Dorsolateral prefrontal cortex (tissue), 122 donors: ENCODE measurements at places on chromosomes 5 and 9.

GRCh38 chr5:30034870-30035269, 1158.6 kb upstream of the CDH6 start:
- no peak for DNase-seq

GRCh38 chr9:116320290-116320689, 166.7 kb downstream of the PAPPA start:
- DNase-seq = no peak

DNA sequence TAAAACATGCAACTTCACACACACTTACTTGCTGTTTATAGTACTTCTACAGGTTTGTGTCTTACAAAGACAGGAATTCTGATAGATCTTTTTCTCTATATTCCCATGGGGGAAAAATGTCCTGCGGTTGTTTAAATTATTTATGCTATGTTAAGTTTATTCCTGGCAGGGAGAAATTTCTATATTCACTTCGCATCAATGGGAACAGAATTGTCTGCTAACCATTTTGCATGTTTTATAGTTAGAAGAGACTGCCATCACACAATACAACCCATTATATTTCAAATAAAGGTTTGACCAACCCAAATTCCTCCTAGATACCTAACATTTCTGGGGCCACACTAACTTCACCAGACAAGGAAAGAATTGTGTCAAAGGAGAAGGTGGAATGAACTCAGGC, 110.0 kb upstream of the PRR16 start:
- no peak for DNase-seq

DNA sequence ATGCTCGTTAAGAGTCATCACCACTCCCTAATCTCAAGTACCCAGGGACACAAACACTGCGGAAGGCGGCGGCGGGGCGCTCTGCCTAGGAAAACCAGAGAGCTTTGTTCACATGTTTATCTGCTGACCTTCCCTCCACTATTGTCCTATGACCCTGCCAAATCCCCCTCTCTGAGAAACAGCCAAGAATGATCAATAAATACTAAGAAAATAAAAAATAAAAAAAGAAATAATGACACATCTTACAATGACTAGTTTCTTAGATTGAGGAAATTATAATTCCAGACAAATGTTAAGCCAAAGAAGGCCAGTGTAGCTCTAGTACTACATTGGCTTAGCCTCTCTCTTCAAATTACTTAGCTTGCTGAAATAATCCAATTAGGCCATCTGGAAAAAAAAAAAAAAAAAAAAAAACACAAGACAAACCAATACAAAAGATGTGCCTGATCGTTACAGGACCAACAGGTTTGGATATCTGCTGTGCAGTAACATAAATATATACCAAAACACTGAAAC, 58.0 kb downstream of the ANXA2R start:
- DNase-seq = no peak

DNA sequence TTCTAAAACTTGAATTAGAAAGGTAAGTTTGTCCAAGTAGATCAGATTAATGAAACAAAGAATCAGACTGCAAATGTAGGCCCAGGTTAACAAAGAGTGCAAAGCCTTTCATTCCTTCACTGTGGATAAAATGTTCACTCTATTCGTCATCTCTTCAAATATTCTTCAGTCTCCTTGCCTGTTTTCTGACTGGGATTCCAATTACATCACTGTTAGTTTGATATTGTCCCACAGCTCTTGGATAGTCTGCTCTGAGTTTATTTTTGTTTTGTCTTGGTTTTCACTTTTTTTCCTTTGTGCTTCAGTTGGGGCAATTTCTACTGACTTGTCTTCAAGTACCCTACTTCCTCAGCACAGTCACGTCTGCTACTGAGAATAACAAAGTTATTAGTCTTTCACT, 38.5 kb upstream of the GZMA start:
- DNase-seq = no peak

GRCh38 chr5:58330781-58331180, 129.1 kb downstream of the PLK2 start:
- no peak for DNase-seq

DNA sequence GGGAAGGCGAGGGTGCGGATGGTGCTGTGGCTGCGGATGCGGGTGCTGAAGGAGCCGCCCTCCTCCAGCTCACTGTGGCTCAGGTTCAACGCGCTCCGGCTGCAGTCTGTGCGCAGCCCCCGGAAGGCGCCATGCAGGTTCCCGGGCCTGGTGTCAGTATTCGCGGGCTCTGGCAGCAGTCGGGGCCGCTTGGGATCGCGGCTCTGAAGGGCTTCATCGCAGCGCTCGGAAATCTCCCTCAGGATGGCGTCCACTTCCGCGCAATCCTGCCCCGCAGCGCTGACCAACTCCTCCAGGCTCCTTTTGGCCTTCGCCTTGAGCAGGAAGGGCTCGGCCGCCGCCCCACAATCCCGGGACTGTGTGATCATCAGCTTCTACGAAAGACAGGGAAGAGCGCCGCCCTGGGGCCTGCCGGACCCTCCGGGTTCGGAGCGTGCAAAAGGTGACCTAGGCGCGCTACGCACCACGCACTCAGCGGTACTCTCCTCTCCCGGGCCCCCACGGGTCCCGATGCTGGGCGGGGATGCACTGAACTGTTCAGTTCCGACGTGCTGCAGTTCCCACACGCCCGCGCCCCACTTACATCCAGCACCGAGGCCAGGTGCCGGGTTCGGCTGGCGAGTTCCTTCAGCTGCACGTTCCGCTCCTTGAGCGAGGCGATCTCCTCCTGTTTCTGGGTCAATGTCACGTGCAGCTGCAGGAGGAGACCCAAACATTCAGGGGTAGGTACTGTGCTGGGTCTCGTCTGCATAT, 6.5 kb downstream of the MCIDAS start:
- DNase-seq = peak; percentile 16

GRCh38 chr5:135842737-135843136, 8.3 kb downstream of the SLC25A48 start:
- peak; percentile 63 for DNase-seq

- DNase-seq = no peak
Measured at GRCh38 chr9:72315510-72316311, 49.3 kb downstream of the ZFAND5 start.

DNA sequence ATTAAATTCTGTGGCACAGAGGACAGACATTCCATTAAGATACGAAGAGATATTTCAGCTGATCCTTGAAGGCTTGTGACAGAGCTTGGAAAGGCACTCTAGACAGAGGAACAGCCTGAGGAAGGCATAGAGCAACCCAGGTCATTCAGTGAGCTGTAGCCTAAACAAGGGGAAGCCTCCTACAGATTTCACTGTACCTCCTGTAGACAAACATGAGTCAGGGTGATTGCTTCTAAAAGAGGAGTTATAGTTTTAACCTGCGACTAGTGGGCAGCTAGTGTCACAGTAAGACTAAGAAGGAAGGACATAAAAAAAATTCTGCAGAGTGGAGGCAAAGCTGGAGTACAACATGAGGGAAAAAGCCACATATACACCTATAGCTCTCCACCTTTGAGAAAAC, 43.5 kb upstream of the ANKDD1B start:
- DNase-seq = no peak

DNA sequence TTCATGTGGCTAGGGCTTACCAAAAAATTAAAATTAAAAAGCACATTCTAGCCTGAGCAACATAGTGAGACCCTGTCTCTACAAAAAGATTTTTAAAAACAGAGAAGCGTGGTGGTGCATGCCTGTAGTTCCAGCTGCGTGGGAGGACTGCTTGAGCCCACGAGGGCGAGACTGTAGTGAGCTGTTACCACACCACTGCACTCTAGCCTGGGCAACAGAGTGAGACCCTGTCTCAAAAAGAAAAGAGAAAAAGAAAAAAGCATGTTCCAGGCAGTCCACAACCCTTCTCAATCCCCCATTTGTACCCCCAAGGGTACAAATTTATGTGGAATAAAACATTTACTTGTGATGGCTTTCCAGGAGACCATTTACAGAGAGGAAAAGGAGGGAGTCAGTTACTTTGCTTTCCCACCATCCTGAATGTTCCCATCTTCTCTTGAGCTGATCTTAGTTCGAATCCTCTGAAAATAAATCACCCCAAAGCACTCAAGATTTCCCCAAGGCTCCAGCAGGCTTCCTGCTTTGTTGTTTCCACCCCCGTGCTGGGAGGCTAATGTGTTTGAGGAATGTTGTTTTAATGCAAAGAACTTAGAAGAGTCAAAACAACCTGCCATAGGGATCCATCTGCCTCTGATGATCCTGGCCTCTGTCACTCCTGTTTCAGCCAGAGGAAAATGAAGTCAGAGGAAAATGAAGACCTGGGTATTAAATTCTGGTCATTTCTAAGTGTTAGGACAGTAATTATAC, 384.7 kb downstream of the BNC2 start:
- no peak for DNase-seq

GRCh38 chr5:64930672-64931318, 162.1 kb downstream of the CWC27 start:
- no peak for DNase-seq

DNA sequence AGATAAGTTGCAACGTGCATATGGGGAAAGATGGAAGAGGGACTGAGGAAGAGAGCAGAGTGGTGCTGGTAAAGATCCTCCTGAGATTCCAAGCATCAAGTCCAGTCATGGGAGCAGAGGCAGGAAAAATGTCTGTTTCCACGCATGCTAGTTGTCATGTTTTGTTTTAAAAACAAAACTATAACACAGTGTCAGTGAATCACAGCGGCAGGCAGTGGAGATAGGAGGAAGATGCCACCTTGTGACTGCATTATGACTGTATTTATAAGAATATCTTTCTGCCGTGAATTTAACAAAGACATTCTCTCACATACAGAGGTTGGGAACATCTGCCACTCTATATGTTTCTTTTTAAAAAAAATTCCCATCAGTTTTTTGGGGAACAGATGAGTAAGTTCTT, 3.7 kb upstream of the SVEP1 start:
- DNase-seq = no peak

DNA sequence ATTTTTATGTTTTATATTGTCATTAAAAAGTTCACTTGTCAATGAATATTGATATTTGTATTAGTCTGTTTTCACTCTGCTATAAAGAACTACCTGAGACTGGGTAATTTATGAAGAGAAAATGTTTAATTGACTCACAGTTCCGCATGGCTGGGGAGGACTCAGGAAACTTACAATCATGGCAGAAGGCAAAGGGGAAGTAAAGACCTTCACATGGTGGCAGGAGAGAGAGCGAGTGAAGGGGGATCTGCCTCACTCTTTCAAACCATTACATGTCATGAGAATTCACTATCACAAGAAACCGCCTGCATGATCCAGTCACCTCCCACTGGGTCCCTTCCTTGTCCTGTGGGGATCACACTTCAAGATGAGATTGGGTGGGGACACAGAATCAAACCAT, 27.4 kb downstream of the SRD5A1 start:
- no peak for DNase-seq

DNA sequence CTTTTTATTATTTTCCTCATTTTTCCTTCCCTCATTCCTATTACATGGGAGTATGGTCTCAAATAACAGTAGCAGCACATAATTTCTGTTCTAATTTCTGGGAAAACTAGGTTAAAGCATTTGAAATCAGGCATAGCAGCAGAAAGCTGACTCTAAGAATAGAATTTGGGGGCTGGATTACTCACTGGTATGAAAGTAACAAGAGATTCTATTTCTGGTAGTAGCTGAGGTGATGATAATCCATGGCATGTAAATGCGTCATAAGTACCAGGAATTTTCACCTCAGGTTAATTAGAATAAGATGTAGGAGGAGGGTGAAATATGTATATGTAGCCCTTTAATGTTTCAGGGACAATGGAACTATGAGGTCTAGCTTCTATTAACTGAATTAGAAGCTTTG, 662.0 kb downstream of the PTPRD start:
- DNase-seq = no peak

DNA sequence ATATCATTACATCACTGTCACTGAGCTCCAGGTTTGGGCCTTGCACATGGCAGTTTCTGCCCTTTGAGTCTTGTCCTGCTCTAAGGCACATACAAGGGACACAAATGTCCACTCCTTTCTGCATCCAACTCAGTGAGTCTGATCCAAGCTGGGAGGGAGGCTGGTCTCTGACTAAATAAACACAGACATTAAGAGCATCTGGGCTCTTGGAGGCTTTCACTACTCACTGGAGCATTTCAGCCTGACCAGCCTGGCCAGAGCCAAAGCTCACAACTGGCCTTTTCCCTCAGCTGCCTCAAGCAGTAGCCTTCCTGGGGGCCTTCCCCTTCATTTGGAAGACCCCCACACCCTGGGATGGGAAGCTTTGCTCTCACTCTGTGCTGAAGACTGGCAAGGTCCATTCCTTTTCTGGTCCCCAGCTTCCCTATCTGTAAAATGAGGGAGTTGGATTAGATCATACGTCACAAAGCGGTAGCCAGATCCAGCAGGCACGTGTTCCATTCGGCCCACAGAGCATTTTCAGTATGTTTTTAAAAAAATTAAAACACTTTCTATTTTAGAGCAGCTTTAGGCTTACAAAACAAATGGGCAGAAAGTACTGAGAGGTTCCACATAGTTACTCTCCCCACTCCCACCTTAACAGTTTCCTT, 58.6 kb upstream of the XPA start:
- no peak for DNase-seq

GRCh38 chr5:133303298-133303697, 251.5 kb downstream of the HSPA4 start:
- no peak for DNase-seq

DNA sequence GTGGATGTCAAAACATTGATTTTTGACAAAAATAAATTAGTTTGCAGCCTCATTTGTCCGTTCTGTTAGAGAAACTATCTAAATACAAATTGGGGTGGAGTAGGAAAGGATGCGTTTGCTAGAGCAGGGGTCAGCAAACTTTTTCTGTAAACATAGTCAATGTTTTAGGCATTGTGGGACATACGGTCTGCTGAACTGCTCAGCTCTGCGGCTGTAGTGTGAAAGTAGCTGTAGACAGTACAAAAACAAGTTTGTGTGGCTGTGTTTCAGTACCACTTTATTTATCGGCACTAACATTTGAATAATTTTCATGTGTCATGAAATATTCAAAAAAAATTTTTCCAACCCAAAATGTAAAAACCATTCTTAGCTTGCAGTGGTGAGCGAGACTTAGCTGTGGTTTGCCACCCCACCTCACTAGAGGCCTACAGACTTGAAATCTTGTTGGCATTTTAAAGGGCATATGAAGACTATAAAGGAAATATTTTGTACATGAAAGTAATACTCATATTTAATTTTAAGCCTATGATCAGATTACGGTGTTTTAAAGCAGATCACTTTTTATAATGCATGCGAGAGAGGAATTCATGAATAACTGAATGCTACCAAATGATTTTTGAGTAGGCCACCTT, 151.0 kb upstream of the PCA3 start:
- DNase-seq = no peak

DNA sequence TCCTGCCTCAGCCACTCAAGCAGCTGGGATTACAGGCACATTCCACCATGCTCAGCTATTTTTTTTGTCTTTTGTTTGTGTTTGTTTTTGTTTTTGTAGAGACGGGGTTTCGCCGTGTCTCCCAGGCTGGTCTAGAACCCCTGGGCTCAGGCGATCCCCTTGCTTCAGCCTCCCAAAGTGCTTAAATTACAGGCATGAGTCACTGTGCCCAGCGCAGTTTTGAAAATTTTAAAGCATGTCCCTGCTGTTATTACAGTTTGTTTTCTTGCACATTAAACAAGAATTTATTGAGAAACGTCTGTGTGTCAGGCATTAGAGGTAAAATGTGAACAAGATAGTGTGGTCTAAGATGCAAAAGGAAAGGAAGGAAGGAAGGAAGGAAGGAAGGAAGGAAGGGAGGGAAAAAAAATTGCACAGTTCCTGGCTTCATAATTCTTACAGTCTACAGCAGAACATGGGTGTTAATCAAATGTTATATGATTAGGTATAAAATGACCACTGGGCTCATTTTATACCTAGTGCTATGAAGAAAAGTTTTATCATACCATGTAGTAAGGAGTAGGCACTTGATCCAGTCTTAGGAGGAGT, 205.4 kb downstream of the SNX18 start:
- DNase-seq = no peak

- no peak for DNase-seq
Measured at GRCh38 chr5:65812648-65813047, 90.6 kb downstream of the NLN start.

GRCh38 chr9:126367616-126368015, 41.0 kb downstream of the MVB12B start:
- no peak for DNase-seq
